GDM1 (cell line): ENCODE measurements at places on chromosomes 1 and 21.

- DNase-seq = no peak
Observed at GRCh38 chr1:8396786-8397406, 79.0 kb downstream of the SLC45A1 start.

DNA sequence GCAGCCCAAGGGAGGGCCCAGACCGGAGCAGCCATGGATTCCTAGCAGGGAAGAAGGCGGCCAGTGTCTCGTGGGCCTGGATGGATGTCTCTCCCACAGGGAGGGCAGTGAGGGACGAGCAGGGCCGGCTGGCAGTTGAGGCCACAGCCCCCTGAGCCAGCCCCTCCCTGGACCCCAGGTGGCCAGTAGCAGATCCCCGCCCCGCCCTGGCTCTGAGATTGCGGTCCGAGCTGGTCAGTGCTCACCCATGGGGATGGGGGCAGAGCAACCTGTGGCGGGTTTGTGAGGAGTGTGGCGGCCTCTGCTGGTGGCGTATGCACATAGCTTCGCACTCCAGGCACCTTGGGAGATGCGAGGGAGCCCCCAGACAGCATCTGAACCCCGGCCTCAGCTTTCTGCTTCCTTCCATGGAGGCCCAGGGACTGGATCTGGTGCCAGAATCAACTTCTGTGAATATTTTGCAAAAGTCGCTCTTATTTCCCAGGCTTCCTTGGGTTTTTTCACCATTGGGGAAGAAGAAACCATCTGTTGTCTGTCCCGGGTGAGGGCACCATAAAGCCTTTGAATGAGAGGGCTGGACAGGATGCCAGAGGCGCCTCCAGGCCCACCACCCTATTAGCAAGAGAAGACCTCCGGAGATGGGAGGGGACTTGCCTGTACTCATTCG is 8.4 kb upstream of the KCNN3 start:
- DNase-seq = peak; percentile 42

- no peak for DNase-seq
Observed at GRCh38 chr1:111234866-111235265, 7.4 kb downstream of the CHI3L2 start.

GRCh38 chr1:22291494-22291893 is 148.6 kb upstream of the WNT4 start:
- no peak for DNase-seq

- DNase-seq = no peak
Observed at GRCh38 chr1:11617314-11617713, 36.9 kb downstream of the FBXO2 start.

DNA sequence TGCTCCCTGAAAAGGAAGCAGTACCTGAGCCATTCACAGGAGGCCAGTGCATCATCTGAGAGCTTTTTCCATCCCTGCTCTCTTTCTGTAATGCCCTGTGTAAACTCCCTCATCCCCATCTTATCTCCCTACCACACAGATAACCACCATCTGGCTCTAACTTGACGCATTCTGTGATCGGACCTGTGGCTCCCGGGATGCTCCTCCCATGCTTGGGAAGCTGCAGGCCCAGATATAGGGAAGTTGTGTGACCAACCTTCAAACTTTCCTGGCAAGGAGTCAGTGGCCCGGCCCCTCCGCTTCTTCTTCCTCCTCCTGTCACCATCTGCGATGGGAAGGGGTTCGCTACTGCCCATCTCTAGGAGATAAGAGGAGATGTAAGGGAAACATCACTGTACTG is 21.1 kb downstream of the MKNK1 start:
- no peak for DNase-seq

DNA sequence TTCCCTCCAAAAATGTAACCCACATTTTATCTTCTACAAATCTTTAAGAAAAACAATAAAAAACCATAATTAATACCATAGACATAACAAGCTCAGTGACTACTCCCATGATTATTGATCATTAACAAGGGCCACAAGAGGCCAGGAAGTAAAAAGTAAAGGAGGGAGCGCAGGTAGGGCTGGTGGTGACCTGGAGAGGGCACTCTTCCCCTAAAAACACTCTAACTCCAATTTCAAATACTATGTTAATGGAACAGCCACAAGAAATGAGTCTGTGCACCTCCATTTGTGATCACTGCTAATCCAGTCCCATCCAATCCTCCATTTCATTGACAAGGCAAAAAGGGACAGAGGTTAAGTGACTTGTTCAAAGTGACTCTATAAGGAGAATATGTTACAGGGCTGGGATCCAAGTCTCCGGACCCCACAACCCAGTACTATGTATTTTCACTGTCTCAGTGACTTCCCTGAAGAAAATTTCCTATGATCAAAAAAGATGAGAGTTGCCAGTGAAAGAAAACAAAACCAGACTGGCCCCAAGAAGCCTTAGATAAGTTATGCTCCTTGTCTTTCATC is 41.2 kb upstream of the CFAP298 start:
- no peak for DNase-seq
